Testis (tissue), 5 donors: ENCODE measurements at places on chromosomes 13 and 19.

DNA sequence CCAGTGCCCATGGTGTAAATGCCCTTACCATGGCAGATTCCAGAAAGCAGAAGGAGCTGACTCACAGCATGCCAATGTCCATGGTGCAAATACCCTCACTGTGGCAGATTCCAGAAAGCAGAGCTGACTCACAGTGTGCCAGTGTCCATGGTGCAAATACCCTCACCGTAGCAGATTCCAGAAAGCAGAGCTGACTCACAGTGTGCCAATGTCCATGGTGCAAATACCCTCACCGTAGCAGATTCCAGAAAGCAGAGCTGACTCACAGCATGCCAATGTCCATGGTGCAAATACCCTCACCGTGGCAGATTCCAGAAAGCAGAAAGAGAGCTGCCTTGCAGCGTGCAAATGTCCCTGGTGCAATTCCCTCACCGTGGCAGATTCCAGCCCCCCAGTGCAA is 163.8 kb upstream of the SOX1 start:
- no peak for DNase-seq

DNA sequence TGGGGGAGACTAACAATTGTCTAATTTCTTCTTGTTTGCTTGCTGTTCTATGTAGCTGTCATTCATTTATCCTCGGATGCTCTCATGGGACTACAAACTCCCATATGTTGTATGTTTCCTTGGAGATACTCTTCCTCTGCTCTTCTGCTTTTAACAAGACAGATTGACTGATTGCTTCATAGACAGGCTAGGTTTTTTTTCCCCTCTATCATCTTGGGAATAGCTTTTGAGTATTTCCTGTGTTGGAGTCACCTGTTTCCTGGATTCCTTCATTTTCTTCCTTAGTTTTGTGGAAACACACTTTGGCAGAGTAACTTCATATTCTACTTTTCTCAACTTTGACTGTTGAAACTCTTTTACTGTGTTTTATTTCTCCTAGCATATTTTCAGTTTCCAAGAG is 27.6 kb downstream of the EDNRB start:
- DNase-seq = no peak

GRCh38 chr13:95535243-95535642 is 17.3 kb upstream of the CLDN10 start:
- no peak for DNase-seq

DNA sequence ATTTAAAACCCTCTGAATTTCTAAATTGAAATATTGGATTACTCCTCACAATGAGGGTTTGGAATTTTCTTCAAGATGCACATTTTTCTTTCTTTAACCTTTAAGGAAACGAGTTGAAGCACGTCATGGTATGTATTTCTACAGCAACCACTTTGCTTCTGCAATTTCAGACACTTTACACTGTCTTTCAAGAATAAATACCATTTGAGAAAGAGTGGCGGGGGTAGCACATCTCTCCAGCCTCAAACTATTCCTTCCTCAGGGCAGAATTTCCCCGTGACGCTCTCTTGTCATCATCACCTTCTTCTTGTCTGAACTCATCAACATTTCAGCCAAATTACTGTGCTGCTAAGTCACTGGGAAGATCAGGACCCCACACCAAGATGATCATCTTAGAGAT is 1073.4 kb downstream of the EFNB2 start:
- no peak for DNase-seq

DNA sequence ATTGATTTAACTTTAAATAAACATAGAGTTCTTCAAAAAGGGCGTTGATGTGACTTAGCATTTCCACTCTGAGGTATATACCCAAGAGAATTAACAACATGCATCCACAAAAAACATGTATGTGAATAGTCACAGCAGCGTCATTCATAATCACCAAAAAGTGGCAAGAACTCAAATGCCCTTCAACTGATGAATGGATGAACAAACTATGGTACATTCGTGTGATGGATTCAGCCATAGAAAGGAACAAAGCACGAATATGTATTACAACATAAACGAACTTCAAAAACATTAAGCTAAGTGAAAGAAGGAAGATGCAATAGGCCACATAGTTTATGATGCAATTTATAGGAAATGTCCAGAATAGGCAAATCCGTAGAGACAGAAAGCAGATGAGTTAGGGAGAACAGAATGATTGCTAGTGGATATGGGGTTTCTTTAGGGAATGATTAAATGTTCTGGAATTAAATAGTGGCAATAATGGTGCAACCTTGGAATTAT is 72.3 kb upstream of the UQCRFS1 start:
- DNase-seq = no peak

DNA sequence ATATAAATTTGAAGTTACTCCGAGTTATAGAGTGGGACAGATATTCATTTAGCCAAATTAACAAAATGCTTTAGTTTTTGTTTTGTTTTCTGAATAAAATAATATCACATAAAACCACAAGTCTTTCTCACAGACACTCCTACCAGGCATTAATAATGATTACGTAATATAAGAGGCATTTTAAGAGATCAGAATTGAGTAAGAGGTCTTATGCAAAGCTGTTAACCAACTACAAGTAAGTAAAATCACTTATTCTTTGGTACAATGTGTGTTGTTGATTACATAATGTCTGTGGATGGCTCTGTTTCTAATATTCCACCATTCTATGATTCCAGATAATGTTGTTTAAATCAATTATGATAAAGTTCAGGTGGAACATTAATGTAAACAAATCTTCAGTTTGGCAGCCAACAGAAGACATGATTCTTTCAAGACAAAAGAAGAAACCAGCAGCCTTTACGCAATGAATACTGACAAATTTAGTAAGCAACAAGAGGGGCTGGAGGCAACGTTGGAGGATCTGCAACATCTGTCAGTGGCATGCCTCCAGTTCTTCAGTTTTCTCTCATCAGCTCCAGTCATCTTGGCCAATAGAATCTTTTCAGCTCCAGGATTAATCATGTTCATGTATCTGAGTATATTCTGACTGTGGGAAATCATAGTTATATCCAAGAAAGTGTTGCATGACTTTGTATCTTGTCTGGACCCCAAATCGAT is 403.8 kb downstream of the SLITRK5 start:
- DNase-seq = no peak

GRCh38 chr19:8148410-8149260 is 757 bp downstream of the FBN3 start:
- no peak for DNase-seq

DNA sequence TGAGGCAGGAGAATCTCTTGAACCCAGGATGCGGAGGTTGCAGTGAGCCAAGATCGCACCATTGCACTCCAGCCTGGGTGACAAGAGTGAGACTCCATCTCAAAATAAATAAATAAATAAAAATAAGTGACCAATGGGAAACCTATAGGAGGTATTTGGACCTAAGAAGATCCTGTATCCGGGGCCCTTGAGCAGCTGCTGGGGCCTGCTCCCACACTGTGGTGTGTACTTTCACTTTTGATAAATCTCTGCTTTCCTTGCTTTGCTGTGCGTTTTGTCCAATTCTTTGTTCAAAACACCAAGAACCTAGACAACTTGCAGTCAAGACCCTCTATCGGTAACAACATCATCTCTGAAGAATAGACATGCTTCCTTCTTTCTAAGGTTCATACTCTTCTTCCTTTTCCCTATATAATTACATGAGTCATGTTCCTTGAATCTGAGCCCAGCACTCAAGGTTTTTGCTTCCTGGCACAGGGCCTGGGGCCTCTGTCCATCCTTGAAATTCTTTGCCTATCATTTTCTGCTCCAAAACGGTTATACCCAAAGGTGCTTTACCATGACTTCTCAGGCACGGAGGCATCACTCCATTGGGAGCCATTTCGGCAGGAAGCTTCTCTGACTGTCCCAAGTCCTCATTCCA is 14.2 kb upstream of the PNMA8C start:
- peak; percentile 70 for DNase-seq

- no peak for DNase-seq
Observed at GRCh38 chr13:93466502-93467036, 240.0 kb downstream of the GPC6 start.

- DNase-seq = peak; percentile 7
Observed at GRCh38 chr13:113547238-113547971, 37.1 kb upstream of the TFDP1 start.

- no peak for DNase-seq
Observed at GRCh38 chr13:21322327-21322965, 136.7 kb downstream of the ZDHHC20 start.

- no peak for DNase-seq
Observed at GRCh38 chr13:114131583-114132418, 622 bp downstream of the RASA3 start.

- no peak for DNase-seq
Observed at GRCh38 chr13:29304148-29304547, 291.3 kb downstream of the SLC7A1 start.

DNA sequence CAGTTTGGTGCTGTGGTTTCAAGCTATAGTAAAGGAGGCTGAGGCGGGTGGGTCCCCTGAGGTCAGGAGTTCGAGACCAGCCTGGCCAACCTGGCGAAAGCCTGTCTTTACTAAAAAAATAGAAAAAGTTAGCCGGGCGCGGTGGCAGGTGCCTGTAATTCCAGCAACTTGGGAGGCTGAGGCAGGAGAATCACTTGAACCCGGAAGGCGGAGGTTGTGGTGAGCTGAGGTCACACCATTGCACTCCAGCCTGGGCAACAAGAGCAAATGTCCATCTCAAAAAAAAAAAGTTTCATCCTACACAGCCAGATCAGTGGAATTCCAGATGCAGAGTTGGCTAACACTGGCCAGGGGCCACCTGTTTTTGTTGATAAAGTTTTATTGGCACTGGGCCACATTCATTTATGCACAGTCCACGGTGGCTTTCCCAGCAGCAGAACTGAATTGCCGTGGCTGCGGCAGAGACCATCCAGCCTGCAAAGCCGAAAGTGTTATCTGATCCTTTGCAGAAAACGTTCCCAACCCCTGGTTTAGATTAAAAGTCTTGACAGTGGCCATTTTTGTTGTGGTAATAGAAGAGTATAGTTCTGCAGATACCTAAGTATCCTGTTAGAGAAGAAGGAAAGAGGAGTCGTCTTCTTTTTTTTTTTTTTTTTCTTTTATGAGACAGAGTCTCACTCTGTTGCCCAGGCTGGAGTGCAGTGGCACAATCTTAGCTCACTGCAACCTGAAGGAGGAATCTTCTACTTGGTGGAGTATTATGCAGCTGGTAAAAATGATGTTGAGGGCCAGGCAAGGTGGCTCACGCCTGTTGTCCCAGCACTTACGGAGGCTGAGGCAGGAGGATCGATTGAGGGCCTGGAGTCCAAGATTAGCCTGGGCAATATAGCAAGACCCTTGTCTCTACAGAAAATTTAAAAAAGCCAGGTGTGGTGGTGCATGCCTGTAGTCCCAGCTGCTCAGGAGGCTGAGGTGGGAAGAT is 8.7 kb downstream of the NCLN start:
- DNase-seq = no peak

GRCh38 chr19:55253842-55254624 is 4.8 kb downstream of the PPP6R1 start:
- DNase-seq = no peak

DNA sequence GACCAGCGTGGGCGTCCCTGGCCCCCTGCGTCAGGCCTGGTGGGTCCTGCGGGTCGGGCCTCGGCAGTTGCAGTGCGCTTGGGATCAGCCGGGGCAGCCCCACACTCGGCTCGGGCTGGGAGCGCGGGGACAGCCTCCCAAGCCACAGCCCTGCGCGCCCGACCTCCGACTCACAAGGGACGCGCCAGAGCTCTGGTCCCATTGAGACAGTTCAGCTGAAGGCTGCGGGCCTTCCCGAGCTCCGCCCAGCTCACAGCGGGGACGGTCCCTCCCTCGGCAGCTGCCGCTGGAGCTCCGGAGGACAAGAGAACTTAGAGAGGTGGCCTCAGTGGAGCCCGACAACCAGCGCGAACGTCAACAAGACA is 45.7 kb upstream of the ZNF730 start:
- DNase-seq = peak; percentile 22

DNA sequence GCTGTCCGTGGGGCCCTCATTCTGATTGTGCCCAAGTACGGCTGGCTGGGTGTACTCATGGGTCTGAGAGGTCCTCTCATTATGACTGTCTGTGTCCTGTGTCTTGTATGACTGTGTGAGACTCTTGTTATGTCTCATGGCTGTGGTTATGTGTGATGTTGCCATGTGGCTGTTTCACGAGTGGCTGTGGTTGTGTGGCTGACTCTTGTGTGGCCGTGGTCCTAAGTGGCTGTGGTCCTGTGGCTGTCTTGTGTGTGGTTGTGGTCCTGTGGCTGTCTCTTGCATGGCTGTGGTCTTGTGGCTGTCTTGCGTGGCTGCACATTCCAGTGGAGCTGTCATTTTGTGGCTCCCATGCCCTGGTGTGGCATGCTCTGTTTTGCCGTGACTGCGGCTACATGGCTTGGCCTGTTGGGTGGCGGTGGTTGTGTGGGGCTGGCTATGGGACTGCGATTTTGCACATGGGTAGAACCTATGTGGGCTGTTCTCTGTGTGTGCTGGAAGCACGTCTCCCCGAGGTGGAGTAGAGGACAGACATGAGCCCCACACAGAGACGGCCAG is 2.5 kb downstream of the LYL1 start:
- DNase-seq = no peak

DNA sequence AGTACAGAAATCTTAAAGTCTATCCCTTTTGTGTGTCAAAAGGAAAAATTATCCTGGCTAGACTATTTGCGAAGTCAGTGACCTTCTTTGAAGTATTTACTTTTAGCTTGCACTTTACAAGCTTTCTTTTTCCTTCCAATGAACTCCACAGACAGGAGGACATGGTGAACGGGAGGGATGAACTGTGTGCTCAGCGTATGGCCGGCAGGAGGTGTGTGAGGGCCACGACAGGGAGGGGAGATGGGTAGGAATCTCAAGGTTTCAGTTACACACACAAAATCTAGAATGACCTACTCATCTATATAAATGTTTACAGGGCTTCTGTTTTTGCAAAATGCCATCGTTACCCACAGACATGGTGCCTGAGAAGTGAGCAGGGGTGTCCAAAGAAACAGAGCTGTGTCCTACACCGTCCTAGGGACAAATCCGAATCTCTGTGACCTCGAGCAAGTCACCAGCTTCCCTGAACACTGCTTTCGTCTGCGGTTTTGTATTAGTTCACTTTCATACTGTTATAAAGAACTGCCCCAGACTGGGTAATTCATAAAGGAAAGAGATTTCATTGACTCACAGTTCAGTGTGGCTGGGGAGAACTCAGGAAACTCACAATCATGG is 537.2 kb downstream of the LIG4 start:
- no peak for DNase-seq

DNA sequence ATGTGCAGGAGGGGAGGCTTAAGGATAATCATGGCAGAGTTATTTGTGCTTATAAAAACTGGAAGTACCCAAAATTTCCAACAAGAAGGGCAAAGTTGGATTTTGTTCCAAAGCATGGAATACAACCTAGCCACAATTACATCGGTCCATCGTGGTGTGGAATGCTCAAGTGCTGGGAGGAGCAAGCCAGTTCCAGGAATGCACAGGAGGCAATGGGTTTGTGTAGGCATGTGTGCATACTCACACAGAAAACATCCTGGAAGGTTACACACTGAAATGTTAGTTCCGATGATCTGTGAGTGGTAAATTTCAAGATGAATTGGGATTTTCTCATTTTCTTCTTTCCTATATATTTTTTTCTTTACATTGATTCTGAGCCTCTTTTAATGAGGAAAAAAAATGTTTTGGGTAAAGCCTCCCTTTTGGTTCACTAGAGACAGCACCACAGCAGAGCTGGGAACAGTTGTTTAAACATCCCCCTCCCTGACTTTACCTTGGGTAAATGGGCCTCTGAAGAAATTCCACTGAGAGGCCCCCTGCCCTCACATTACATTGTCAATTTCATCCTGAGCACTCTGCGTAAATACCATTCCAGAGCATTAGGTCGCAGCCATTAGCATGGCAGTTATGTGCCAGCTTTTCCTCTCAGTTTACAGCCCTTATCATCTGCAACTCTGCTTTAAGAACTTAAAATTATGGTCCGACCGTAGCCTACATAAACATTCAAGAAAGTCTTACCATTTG is 122.0 kb downstream of the UQCRFS1 start:
- DNase-seq = no peak

GRCh38 chr19:27858981-27859581 is 1353.9 kb downstream of the UQCRFS1 start:
- no peak for DNase-seq
